ENCODE measurements at places on chromosomes 2 and 18.

GRCh38 chr18:58866773-58867150 is 2.1 kb downstream of the ZNF532 start:
- DNase-seq, result no peak

GRCh38 chr18:22946217-22946616 is 13.1 kb downstream of the RBBP8 start:
- no peak for DNase-seq

GRCh38 chr2:48844417-48845155 is 89.1 kb upstream of the LHCGR start:
- no peak for DNase-seq

DNA sequence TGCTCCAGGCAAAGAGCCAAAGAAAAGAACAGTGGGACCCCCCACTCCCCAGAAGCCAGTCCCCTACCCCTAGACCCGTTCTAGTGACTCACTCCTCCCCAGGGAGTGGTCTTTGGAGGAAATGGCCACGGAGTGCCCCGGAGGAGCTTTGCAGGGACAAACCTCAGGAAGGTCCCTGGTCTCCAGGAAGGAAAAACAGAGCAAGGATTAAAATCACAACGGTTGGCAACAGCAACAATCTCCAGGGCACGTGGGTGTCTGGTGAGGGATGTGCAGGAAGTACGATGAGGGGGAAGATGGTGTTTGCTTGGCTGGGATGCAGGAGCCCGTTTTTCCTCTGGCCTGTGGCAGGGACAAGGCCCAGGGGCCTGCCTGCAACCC is 135.0 kb downstream of the SMAD2 start:
- no peak for DNase-seq

DNA sequence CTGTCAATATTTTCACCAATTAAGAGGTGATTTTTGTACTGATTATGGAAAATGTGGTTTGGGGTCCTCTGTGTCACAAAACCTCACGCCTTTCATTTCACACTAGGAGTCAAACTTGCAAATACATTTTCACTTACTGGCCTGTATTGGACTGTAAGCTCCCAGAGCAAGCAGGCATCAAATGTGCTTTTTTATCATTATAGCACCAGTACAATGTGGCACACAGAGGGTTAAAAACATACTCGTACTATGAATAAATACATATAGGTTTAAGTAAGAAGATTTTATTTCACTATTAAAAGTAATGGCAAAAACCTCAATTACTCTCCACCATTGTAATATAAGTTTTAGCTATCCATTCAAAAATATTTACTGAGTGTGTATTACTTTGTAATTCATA is 56.7 kb downstream of the ABCB11 start:
- no peak for DNase-seq

- no peak for DNase-seq
These were observed 41.0 kb downstream of the CDKL4 start for GRCh38 chr2:39202639-39203369.

DNA sequence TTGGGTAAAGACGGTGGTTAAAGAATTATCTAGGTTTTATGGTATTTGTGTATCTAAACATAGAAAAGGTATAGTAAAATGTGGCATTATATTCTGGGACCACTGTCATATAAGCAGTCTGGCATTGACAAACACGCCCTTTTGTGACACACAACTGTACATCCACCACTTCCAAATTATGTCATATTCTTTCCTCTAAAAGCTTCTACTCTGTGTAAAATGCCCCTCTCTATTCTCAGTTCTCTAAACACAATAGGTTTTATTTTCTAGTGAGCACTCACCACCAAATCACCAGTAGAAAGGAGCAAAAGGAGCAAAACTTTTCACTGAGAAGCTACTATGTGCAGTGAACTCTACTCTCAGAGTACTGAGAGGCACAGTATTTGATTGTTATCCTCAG is 88.1 kb upstream of the PIEZO2 start:
- no peak for DNase-seq

GRCh38 chr2:218961651-218962570 is 2.4 kb downstream of the CDK5R2 start:
- DNase-seq, result no peak

- no peak for DNase-seq
These were observed 779 bp downstream of the PTPRN start for GRCh38 chr2:219308142-219309101.

DNA sequence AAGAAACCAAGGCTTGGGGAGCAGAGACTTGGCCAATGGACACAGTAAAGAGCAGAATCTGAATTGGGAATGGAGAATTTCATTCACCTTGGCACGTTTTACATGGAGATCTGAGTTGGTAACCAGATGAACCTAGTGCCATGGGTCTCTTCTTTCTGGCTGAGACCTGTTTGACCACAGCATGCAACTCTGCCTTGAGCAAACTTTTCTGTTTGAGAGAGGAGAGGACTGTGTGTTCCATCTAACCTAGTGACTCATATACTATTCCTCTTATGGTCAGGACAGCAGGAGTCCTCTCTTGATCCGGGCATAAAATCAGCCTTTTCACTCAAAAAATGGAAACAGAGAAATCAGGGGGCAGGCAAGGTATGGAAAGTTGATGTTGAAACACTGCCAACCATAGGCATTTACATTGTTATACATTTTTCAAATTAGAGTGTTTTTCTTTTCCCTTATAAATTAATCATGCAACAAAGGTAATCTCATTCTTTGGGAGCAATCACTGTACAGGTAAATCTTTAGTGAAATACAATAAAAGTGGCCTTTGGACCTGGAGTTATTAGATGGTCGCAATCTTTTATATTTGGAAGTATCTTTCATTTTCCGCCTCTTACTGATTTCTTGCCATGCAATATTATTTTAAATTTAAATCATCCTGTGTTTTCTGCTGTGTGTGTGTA is 86.7 kb downstream of the NRP2 start:
- no peak for DNase-seq

GRCh38 chr2:241617431-241618154 is 19.4 kb downstream of the THAP4 start:
- DNase-seq, result no peak

GRCh38 chr2:78592491-78592890 is 433.0 kb upstream of the REG3G start:
- DNase-seq, result no peak

DNA sequence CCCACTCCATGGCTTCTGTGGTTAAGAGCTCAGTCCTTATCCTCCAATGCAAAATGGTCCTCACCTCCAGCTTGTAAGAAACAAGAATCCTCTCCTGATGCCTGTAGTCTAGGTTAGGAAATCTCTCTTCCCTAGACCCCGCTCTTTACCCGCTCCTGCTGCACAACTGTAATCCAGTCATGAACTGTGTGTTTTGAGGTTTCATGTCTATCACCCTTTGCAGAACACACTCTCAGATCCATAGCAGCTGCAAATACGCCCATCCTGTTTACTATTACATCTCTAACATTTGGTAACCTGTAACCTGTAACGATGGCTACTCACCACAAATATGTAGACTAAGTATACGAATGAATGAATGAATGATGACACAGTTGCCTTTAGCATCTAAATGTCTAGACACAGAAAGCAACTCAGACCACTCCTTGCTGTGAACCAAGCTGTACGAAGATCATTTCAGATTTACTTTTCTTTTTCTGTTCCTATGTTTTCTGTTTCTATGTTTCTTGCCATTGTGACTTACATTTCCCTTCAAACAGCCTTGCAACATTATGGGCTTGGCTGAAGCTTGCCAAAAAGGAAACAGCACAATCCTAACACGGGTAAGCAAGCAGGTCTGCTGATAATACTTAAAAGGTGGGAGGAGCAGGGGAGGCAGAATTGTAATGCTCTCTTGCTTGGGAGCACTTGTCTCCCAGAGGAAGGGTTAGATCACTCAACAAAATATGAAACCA is 53.7 kb downstream of the EPHA4 start:
- no peak for DNase-seq

GRCh38 chr18:54358495-54359040 is 862 bp downstream of the C18orf54 start:
- DNase-seq, result no peak

- no peak for DNase-seq
These were observed 90.7 kb downstream of the INO80D start for GRCh38 chr2:205995260-205995659.

DNA sequence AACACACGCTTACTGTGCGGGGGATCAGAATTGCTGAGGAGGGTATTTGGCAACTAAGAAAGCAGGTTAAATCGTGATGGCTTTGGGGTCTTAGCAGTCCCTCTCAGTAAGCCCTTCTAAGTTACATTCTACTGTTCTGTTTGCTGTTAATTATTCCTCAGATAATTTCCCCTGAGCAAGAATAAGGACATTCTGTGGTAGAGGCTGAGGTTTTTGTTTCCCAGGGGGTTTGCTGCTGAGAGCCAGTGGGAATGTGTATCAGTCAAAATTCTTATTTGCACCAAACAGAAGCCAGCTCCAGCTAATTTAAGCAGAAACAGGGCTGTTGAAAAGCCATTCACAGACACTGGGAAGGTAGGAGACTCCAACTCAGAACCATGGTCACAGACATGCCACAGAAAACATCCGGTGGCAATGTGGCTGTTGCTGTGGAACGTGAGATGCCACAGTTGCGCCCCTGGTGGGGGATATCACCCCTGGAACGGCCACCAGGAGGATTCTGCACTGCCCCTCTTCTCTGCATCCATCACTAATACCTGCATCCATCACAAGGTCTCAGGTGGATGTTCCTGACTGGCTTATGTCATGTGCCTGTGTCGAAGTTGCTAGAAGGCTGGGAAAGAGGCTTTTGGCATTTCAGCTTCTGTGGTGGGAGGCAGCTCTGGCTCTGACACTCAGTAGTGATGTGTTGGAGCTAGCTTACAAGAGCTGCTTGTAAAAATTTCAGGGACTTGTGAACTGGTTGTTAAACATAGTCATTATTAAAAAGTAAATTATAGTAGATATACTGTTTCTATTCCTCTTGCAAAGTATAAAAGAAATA is 23.2 kb downstream of the SLC4A3 start:
- DNase-seq, result no peak

DNA sequence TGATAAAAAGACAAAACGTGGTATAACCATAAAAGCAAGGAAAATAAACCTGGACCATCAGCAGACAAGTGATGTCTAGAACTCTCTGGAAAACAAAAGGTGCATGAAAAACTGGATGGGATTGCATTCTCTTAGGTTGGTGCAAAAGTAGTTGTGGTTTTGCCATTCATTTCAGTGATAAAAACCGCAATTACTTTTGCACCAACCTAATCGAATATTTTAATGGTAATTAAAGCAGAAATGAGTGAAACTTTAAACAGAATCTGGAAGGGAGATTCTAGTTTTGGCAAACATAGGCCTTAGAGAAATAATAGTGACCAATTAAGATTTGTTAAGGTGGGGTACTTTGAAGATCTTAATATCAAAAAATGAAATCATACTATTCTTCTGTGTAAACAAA is 800.8 kb upstream of the GYPC start:
- DNase-seq, result no peak

GRCh38 chr2:178615969-178616368 is 135.7 kb downstream of the PLEKHA3 start:
- DNase-seq, result no peak

DNA sequence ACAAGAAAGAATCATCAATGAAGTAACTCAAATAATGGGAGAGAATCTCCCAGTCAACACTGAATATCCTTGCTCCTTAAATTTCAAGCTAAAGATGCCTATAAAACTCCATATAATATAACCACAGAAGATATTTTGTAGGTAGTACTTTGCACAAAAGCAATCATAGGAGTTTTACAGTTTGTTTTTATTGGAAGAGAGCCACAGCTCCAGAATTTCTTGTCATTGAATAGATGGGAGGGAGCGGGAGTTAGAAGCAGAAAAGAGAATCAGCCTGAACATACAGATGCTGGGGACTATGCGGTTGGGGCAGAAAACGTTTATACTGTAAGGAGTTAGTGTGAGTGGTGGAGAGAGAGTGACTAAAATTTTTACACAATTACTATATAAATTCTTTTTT is 18.3 kb upstream of the SMAD4 start:
- no peak for DNase-seq

DNA sequence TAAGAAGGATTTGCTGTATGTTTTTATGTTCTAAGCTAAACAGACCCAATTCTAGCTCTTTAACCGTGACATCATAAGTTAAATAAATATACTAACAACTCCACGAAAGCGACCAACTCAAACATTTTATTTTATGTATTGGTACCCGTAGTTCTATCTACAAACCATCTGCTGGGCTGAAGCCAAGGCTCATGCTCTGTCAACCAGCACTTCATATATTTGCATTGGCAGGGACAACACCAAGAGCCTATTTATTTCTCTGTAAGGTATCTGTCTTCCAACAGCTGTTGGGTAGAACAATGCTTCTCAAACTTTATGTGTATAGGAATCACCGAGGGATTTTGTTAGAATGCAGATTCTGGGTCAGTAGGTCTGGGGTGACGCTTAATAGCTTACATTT is 64.5 kb downstream of the PID1 start:
- no peak for DNase-seq

All from stimulated activated CD8-positive, alpha-beta memory T cell treated with anti-CD3 and anti-CD28 coated beads, Interleukin-4, amount 100 ng/mL, for 1 hour (primary cell).